NCI-H748 treated with DMSO at 0.1 percent for 48 hours (cell line): ENCODE measurements at places on chromosomes 16 and 17.
A peak's percentile ranks its signal among the peaks of the same experiment; 100 is the strongest.

- DNase-seq, result no peak
These were observed 17.0 kb downstream of the ABCC1 start for GRCh38 chr16:15966420-15966819.

GRCh38 chr17:32651084-32651483, 164.3 kb downstream of the CDK5R1 start:
- no peak for DNase-seq

DNA sequence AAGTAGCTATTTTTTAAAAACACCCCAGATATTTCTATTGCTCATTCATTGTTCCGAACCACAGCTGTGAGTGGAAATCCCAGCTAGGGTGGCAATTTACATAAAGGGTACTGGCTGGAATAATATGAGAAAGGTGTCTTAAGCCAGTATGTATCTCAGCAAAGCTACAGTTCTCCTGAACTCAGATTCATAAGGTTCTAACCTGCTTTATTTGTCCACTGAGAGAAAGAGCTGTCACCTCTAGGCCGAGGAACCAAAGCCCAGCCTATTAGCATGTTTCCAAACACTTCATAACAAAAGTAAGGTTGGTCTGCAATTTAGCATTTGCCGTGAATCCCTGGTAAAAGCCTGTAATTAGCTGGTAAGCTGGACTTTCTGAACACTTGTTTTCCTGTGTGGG, 57.0 kb upstream of the CLEC19A start:
- DNase-seq, result no peak

GRCh38 chr16:26196310-26196709, 504.6 kb downstream of the HS3ST4 start:
- DNase-seq, result no peak

GRCh38 chr16:76490036-76490639, 212.9 kb downstream of the CNTNAP4 start:
- DNase-seq, result no peak

- no peak for DNase-seq
These were observed 10.8 kb downstream of the PRSS54 start for GRCh38 chr16:58284031-58284430.

GRCh38 chr16:55640701-55641327, 15.0 kb upstream of the SLC6A2 start:
- DNase-seq, result no peak

GRCh38 chr17:79561486-79562133, 49.2 kb downstream of the RBFOX3 start:
- DNase-seq, result no peak

- DNase-seq, result no peak
These were observed 472.4 kb downstream of the PMP22 start for GRCh38 chr17:14792746-14793145.

GRCh38 chr16:57366544-57367040, 5.7 kb upstream of the CX3CL1 start:
- DNase-seq, result no peak

DNA sequence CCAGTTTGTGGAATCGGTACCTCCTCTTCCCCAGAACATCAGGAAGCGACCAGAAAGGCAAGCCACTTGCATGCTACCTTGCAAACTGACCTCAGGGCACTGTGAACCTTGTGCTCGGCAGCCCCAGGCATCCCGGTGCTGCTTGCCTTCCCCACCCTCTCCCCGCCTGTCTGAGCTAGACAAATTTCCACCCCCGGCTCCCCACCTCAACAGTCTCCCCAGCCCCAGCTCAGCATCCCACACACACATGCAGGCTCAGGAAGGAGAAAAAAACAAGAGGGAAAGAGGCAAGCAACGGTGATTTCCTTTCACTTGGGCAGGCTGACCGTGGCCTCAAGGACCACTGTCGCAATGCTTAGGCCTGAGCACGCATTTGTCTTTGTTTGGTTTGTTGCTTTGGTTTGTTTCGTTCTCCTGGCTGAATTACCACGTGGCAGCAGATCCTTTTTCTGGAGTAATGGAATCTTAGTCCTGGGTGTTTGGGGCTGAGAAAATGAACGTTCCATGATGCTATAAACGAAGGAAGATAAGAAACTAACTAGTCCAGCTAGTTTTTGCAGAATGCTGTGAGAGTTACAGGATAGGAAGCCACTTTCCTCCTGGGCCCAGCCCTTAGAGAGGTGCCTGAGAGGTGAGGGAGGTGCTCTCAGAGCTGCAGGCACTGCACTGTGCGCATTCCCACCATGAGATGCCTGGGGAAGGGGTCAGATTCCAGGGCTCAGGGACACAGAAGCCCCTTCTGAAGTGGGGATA, 27.9 kb downstream of the SDK2 start:
- DNase-seq, result no peak

GRCh38 chr17:32141258-32141657, 1.0 kb upstream of the RHOT1 start:
- no peak for DNase-seq

DNA sequence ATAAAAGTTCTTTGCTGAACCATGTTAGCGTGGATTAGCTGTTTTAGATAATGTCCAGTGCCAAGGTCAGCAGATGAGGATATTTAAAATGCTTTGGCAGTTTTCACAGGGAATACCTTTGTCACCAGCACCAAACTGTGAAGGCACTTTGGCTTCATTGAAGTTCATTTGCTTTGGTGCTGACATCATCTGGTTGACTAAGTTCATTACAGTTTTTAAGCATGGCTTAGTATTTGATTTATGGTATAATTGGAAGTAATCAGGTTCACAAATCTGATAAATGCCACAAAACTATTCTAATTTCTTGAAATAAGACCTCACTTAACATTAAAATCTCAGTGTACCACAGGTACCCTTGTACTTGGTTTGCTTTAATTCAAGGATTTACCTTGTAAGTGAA, 4.3 kb downstream of the GID4 start:
- DNase-seq, result no peak

DNA sequence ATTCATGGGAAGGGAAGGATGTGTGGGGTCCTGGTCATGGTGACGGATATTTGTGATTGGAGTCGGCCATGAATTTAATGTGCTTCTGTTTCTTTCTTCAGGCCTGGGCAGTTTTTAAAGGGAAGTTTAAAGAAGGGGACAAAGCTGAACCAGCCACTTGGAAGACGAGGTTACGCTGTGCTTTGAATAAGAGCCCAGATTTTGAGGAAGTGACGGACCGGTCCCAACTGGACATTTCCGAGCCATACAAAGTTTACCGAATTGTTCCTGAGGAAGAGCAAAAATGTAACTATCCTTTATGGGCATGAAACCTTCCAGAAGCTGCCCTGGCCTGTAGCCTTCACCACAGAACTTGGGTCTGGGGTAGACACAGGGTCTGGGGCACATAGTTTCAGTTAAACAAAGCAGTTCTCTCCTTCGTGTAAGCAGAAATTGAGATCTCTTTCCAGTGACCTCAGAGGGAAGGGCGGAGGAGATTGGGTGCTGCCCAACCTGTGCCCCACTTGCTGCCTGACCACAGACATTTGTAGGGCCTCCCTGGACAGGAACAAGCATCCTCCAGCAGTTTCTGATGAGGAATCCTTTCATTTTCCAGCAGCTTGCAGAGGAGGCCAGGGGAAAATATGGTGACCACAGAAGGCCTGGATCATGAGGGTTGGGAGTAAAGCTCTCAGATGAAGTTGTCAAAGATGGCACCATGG, 10.1 kb downstream of the IRF8 start:
- no peak for DNase-seq

- DNase-seq, result no peak
These were observed 506.7 kb downstream of the HAPSTR1 start for GRCh38 chr16:9597967-9598730.

- DNase-seq, result peak; percentile 1
These were observed 6.7 kb downstream of the CBX8 start for GRCh38 chr17:79789943-79790804.

DNA sequence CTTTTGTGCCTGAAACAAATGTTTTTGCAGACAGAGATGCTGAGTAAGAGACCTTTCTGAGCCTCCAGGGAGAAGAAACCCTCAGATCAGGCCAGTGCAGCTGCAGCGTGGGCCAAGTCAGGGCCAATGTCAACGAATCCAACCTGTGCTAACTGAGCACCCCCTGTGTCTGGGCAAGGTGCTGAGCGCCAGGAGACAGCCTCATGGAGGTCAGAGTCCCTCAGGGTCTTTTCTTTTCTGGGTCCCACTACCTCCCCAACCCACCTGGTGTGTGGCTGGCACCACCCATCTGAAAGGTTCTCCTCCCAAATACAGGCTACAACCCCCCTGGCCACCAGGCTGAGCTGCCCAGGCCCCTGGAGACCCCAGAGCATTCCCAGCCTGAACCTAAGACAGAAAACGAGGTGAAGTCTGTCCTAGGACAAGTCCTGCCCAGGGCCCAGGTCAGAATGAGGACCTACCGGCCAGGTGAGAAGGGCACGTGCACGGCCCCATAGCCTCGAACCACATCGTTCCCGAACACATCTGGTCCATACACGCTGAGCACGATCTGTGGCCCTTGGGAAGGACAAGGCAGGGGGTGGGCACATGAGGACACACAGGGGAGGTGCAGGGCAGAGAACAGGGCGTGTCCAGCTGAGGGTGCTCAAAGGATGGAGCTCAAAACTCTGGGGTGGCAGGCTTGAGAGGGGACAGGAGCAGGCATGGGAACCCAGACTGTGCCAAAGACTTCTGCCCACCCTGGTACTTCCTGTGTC, 15.0 kb downstream of the B9D1 start:
- no peak for DNase-seq

DNA sequence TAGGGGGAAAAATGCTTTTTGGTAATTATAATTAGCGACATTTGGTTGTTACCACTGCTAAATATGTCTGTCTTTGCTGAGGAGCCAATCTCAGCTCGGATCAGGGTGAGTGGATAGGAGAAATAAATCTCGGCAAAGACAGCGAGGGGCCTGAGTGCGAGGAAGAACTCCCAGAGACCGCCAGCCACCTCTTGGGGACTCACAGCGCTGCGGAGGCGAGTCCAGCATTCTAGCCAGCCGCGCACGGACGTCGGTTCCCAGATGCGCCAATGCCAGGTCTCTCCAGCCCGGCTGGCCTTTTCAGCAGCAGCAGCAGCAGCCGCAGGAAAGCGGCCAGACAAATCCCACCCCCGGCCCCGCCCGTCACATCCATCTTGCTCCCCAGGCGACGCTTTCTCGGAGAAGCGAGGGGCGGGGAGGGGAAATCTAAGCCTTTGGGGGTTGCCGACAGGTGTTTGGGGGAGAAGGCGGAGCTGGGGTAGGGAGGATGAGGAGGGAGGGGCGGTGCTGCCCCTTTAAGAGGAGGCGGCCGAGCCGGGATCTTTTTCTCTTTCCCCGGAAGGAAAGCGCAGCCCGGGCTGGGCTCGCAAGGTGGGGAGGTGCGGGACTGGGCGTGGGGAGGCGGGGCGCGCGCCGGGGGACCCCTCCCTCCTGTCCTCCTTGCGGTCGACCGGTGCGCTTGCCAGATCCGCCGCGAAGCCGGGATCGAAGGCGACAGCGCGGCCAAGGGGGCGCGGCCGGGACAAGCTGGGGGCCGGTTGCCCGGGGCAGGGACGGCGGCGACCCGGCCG, at the start of gene ITGA3:
Gene ITGA3 (plus strand): TSS at position 685 of the 791 bp plus-strand sequence. CDS start 330 bp downstream, outside the sequence.
- DNase-seq, result peak; percentile 80

- DNase-seq, result no peak
These were observed 25.0 kb downstream of the USP10 start for GRCh38 chr16:84724606-84725309.

- DNase-seq, result no peak
These were observed 105.3 kb upstream of the FAM20A start for GRCh38 chr17:68706356-68706920.

- DNase-seq, result no peak
These were observed 194.6 kb upstream of the DYNLRB2 start for GRCh38 chr16:80346111-80346632.

DNA sequence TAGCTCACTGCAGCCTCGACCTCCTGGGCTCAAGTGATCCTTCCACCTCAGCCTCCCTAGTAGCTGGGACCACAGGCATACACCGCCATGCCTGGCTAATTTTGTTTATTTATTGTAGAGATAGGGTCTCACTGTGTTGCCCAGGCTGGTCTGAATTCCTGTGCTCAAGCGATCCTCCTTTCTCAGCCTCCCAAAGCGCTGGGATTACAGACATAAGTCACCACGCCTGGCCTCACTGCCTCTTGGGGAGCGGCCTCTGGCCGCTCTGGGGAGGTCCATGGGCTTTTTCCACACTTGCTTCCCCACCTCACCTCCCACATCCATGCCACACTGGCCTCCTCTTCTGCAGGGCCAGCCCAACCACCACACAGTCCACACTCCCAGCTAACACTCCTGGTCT, 18.3 kb upstream of the ADGRG3 start:
- DNase-seq, result no peak
